ENCODE measurements at places on chromosomes 1 and 21. TPM values are rescaled to one million over a fixed set of nuclear protein-coding genes. Genes with fewer than 3 reads are reported as not detected.
A peak's percentile ranks its signal among the peaks of the same experiment; 100 is the strongest.

- H3K4me3 ChIP-seq = no peak overlapping the region
- peaks cover 4% of the 10 kb centered on the region for H3K4me1 ChIP-seq
- no peaks in the 10 kb centered on the region for H3K27me3 ChIP-seq
Observed at GRCh38 chr21:41453198-41453597, 27.2 kb downstream of the MX1 start.

- no peak for DNase-seq
- no peak overlapping the region for H3K4me3 ChIP-seq
- H3K4me1 ChIP-seq = no peaks in the 10 kb centered on the region
- H3K36me3 ChIP-seq = no peaks in the 10 kb centered on the region
- no peak overlapping the region for H3K27ac ChIP-seq
- H3K27me3 ChIP-seq = peaks cover 30% of the 10 kb centered on the region
Observed at GRCh38 chr1:22341791-22342605, 109.7 kb upstream of the ZBTB40 start.

DNA sequence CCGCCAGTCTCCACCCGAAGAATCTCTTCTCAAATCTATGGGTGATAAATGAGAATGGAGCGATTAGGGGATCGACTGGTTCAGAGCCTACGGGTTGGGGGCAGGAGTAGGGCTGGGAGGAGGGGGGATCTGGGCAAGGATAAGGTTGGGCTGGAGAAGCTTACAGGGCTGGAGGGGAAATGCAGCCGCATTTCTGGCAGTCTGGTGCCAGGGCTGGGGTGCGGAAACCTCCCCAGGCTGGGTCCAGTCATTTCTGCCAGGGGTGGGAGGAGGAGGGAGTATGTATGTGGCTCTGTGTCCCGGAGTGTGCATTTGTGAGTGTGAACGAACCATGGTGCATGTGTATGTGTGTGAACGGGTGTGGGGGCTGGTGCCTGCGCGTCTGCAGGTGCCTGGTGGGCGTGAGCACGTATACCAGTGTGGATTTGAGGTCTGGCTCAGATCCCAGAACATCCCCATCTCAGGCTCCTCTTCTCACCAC is 10.2 kb downstream of the C1orf216 start:
- H3K4me3 ChIP-seq = peak overlapping the region; percentile 55
- H3K4me1 ChIP-seq = peaks cover 18% of the 10 kb centered on the region
- H3K27me3 ChIP-seq = peaks cover 39% of the 10 kb centered on the region
- DNase-seq = no peak

- peaks cover 66% of the 10 kb centered on the region for H3K36me3 ChIP-seq
- no peak overlapping the region for H3K27ac ChIP-seq
- no peak for DNase-seq
- H3K27me3 ChIP-seq = no peaks in the 10 kb centered on the region
- H3K4me1 ChIP-seq = no peaks in the 10 kb centered on the region
Observed at GRCh38 chr1:20837554-20838192, 50.6 kb upstream of the HP1BP3 start.

DNA sequence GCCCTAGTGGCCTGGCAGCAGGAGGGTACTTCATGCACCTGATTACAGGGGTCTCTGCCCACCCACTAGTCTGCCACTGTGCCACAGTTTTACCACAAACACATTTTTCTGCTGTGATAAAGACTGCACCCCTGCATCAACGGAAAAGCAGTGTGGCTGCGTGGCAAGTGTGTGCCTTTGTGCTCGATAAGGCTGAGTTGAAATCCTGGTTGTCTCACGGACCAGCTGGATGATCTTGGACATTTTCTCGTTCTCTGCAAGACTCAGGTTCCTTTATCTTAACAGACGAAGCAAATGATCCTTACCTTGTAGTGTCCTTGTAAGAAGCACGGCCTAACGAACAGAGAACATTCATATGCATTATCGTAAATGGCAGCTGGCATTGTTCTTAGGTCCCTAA is 10.2 kb downstream of the GRHL3 start:
- peaks cover 15% of the 10 kb centered on the region for H3K27me3 ChIP-seq
- no peaks in the 10 kb centered on the region for H3K36me3 ChIP-seq
- DNase-seq = no peak
- no peak overlapping the region for H3K27ac ChIP-seq
- no peaks in the 10 kb centered on the region for H3K4me1 ChIP-seq
- no peak overlapping the region for H3K4me3 ChIP-seq

DNA sequence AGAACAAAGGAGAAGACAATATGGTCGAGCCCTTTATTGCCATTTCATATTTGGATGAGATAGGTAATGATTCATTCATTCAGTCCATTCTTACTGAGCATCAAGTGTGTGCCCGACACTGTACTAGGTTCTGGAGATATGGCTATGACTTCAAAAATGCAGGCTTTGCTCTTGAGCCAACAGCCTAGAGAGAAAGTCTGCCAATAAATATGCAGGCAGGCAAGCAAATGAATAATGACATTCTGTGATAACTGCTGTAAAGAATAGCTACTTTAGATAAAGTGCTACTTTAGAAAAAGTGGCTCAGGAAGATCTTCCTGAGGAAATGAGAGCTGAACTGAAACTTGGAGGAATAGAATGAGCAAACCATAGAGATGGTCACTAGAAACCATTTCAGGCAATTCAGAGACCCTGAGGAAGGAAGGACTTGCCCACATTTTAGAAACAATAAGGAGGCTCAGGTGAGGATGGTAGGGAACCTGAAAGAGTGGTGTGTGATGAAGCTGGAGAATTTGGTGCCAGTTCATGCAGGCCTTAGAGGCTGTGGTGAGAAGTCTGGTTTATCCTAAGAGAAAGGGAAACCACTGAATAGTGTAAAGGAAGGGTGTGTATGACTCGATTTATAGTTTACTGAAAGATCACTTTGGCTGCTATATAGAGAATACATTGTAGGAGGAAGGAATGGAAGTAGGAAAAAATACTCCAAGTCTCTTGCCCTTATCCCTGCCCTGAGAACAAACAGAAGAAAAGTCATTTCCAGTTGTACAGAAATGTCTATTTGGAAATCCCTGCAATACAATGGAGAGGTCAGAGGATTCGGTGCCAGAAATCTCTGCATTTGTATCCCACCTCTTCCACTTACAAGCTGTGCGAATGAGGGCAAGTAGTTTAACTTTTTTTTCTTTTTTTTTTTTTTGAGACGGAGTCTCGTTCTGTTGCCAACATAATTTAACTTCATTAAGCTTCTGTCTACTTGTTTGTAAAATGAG is 167.9 kb downstream of the VPS13D start:
- no peak for DNase-seq
- no peaks in the 10 kb centered on the region for H3K27me3 ChIP-seq
- peaks cover 29% of the 10 kb centered on the region for H3K36me3 ChIP-seq
- H3K27ac ChIP-seq = no peak overlapping the region
- H3K4me3 ChIP-seq = no peak overlapping the region

GRCh38 chr1:80154176-80154575 is 1147.6 kb upstream of the ADGRL4 start:
- no peaks in the 10 kb centered on the region for H3K27me3 ChIP-seq
- H3K4me3 ChIP-seq = no peak overlapping the region
- no peaks in the 10 kb centered on the region for H3K4me1 ChIP-seq
- no peak for DNase-seq

DNA sequence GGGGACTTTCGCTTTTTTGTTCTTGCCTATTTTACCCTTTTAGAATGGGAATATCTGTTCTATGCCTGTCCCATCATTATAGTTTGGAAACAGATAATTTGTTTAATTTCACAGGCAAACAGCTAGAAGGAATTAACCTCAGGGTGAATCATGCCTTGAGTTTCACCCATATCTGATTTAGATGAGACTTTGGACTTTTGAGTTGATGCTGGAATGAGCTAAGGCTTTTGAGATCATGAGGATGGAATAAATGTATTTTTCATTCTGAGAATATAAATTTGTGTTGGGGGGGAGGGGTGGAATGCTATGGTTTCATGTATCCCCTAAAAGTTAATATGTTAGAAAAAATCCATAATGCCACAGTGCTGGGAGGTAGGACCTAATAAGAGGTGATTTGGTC is 56.1 kb upstream of the TACSTD2 start:
- H3K4me1 ChIP-seq = no peaks in the 10 kb centered on the region
- H3K4me3 ChIP-seq = no peak overlapping the region
- H3K27me3 ChIP-seq = peaks cover 7% of the 10 kb centered on the region
- DNase-seq = no peak
- H3K36me3 ChIP-seq = no peaks in the 10 kb centered on the region

GRCh38 chr1:17892225-17892624 is 137.1 kb downstream of the ACTL8 start:
- H3K36me3 ChIP-seq = no peaks in the 10 kb centered on the region
- no peaks in the 10 kb centered on the region for H3K4me1 ChIP-seq
- H3K27me3 ChIP-seq = peaks cover 19% of the 10 kb centered on the region
- H3K4me3 ChIP-seq = no peak overlapping the region
- DNase-seq = no peak
- no peak overlapping the region for H3K27ac ChIP-seq

DNA sequence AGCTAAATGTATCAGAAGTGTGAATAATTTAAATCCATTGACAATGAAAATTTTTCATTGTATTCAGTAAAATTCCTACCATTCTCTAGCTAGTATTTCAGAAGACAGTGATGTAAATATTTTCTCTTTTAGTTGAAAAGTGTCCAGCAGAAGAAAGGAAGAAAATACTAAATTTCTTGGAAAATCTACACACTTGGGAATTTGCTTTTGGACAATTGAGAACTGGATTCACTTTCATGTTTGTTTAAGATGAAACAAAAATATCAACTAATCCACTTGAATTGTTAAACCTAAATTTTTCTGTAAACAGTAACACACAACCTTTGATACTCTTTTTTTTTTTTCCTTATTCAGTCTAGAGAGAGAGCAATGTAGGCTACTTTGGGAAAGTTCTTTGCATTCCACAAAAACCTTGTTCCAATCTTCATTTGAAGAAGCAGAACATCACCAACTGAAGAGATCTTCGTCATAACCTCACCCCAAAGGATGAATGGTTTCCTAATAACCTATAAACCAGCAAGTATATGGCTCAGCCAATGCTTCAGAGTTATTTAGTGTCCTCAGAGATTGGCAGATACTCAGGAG is 155.1 kb upstream of the GORAB start:
- no peak overlapping the region for H3K27ac ChIP-seq
- H3K4me1 ChIP-seq = no peaks in the 10 kb centered on the region
- no peaks in the 10 kb centered on the region for H3K27me3 ChIP-seq
- no peaks in the 10 kb centered on the region for H3K36me3 ChIP-seq
- no peak overlapping the region for H3K4me3 ChIP-seq
- DNase-seq = no peak

- no peaks in the 10 kb centered on the region for H3K4me1 ChIP-seq
- DNase-seq = no peak
- no peak overlapping the region for H3K4me3 ChIP-seq
- no peaks in the 10 kb centered on the region for H3K36me3 ChIP-seq
- H3K27me3 ChIP-seq = peaks cover 33% of the 10 kb centered on the region
Observed at GRCh38 chr1:110478886-110479285, 27.9 kb downstream of the PROK1 start.

- DNase-seq = no peak
- no peak overlapping the region for H3K4me3 ChIP-seq
- no peak overlapping the region for H3K27ac ChIP-seq
- H3K27me3 ChIP-seq = no peaks in the 10 kb centered on the region
- no peaks in the 10 kb centered on the region for H3K4me1 ChIP-seq
Observed at GRCh38 chr1:209103092-209103491, 480.4 kb upstream of the CAMK1G start.

GRCh38 chr1:31715087-31715872 is 11.5 kb upstream of the COL16A1 start:
- H3K4me3 ChIP-seq = peak overlapping the region; percentile 77
- peak; percentile 33 for DNase-seq
- H3K27me3 ChIP-seq = peaks cover 47% of the 10 kb centered on the region
- H3K4me1 ChIP-seq = peaks cover 13% of the 10 kb centered on the region
- H3K27ac ChIP-seq = no peak overlapping the region
- no peaks in the 10 kb centered on the region for H3K36me3 ChIP-seq

DNA sequence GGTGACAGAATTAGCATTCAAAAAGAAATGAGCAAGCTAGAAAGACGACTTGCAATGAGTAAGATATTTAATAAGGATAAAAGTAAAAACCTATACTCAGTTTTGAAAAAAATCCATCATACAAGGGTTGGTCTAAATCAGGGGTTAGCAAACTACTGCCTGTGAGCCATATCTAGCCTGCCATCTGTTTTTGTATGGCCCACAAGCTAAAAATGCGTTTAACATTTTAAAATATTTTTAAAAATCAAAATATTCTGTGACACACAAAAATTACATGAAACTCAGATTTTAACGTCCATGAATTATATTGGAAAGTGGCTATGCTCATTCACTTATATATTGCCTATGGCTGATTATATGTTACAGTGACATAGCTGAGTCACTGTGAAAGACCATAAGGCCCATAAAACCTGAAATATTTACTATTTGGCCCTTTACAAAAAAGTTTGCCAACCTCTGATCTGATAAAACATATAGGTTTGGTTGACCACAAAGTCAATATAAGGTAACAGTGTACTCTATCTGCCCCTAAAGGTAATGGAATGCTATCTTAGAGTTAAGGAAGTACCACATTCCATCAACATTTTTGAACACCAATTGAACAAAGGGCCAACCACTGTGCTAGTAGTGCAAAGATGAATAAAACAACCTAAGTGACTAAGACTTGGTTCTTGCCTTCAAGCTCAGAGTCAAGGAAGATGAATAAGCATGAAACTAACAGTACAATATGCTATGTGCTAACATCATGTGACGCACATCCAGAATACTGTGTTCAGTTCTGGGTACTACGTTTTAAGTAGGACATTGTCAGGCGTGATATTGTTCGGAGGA is 3.2 kb downstream of the IFT25 start:
- no peaks in the 10 kb centered on the region for H3K27me3 ChIP-seq
- peaks cover 38% of the 10 kb centered on the region for H3K4me1 ChIP-seq
- H3K27ac ChIP-seq = no peak overlapping the region
- peaks cover 25% of the 10 kb centered on the region for H3K36me3 ChIP-seq
- H3K4me3 ChIP-seq = no peak overlapping the region

DNA sequence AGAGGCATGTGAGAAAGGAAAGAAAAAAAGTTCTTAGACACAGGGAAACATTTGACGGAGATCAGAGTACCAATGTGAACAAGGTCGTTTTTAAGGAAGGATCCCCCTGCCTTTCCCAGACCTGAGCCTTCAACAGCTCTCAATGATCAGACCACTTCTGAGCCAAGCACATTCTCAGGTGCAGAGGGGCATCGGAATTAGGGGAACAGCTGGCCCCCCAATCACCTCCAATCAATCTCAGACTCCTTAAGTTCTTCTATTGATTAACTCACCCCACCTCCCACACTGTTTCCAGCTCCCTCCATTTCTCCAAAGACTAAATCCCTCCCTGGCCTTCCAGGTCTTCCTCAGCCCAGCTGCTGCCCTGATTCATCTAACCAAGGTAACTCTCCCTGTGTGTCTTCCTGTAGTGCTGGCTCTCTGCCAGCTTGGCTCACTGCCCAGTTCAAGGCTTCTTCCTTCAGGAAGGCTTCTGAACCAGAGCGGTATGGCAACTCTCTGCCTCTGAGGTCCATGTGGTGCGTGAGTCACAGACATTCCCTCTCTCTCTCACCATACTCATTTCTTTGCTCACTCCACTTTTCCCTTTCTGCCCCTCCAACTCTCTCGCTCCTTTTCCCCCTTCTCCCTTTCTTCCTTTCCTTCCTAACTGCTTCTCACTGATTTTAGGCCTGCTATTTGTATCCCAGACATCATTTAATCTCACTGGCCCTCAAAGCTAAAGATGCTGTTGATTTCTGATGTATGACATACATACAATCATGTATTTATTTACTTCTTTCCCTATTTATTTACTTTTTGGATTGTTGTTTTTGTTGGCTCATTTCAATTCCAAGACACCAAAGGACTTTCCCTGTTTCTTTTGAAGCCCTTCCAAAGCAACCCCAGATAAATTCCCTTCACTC is 18.1 kb downstream of the CFAP45 start:
- H3K4me3 ChIP-seq = no peak overlapping the region
- DNase-seq = no peak
- H3K36me3 ChIP-seq = no peaks in the 10 kb centered on the region
- no peaks in the 10 kb centered on the region for H3K27me3 ChIP-seq
- no peak overlapping the region for H3K27ac ChIP-seq

Gene PWP2
- total RNA-seq = 8.7 TPM

Gene CFAP57
- 0.93 TPM for total RNA-seq

Gene PTPN14
- total RNA-seq = not detected

Gene DISC1
- total RNA-seq = 2.4 TPM

Gene RBBP4
- 228 TPM for total RNA-seq

Gene SPTA1
- not detected for total RNA-seq

Gene SPOCD1
- not detected for total RNA-seq

Measured in activated B cell treated with CpG ODN at 0.5 μM for 24 hours (primary cell).